Stimulated activated CD8-positive, alpha-beta memory T cell treated with anti-CD3 and anti-CD28 coated beads, Interleukin-12 subunit alpha, Interleukin-12 subunit beta, amount 100 ng/mL, for 1 hour (primary cell): ENCODE measurements at places on chromosomes 3 and 15.
A peak's percentile ranks its signal among the peaks of the same experiment; 100 is the strongest.

DNA sequence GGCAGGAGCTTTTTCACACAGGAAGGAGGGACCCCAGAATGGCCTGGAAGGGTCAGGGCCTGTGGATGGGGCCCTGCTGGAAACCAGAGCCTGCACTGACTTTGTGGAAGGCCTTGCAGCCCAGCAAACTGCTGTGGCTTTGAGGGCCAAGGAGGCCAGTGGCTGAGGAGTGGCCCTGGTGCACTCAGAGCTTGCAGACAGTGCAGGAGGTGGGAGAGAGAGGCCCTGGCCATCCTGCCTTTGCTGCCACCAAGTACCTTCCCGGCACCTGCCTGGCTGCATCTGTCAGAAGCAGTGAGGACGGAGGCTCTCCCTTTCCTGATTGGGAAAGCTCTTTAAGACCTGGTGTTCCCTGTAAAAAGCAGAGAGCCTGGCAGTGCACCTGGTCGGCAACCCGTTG is 6.4 kb downstream of the PSTPIP1 start:
- no peak for DNase-seq

DNA sequence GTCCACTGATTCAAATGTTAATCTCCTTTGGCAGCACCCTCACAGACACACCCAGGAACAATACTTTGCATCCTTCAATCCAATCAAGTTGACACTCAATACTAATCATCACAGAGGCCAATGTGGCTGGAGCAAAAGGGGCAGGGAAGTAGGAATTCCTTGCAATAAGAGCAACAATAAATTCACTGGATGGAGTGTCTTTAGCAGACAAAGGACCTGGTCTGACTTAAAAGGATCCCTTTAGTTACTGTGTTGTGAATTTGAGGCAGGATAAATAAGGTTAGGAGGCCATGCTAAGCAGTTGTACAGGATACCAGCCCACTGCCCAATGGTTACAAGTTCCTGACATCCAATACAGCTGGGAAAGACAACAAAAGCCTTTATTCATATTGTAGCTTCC is 12.3 kb upstream of the GFM1 start:
- DNase-seq, result no peak

- no peak for DNase-seq
Measured at GRCh38 chr15:48823237-48823636, 12.4 kb upstream of the CEP152 start.

DNA sequence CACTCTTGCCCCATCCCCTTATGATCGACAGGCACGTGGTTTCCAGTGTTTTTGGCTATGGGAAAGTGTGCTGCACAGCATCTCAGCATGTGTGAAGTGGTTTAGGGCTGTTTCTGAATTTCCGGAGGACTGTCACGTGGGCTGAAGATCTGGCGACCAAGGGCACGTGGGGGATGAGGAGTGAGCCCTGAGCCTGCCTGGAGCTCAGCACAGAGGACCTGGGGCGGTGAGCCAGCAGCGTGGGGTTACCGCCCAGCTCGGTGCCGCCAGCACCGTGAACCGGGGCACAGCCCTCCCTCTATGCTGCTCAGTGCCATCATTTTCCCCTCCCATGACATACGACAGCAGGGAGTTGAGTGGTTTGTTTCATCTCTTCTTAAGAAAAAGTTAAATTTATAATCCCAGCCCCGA is 150.2 kb downstream of the DNAJB8 start:
- DNase-seq, result peak; percentile 44

DNA sequence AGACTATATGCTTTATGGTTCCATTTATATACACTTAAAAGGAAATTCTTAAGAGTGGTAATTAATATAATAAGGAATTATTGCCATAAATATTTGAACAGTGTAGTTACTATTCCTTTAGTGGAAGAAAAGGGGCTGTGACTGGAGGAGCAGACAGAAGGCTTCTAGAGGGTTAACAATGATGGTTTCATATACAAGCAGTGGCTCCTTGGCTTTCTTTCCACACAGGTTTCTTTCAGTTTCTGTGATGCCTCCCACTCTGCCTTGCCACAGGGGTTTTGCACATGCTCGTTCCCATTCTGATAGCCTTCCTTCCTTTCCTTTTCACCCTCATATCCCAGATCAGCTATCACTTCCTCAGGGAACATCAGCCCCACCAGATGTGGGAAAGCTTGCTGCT is 108.8 kb upstream of the LYSMD4 start:
- DNase-seq, result no peak

DNA sequence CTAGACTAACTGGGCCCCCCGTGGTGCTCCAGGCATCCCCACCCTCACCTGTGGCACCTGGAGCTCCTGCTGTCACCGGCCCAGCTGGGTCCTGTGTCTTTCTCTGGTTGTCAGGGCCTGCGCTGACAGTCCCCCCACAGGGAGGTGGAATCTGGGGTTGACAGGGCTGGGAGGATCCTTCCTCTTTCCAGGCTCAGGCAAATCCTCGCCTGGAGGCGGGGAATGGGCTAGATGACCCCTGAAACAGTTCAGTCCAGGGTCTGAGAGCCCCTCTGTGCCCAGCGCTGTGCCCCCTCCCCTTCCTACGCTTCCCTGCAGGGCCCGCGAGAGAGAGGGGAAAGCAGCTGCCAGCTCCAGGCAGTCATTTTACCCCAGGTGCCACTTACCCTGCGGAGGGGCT is 50.1 kb upstream of the MCF2L2 start:
- no peak for DNase-seq

DNA sequence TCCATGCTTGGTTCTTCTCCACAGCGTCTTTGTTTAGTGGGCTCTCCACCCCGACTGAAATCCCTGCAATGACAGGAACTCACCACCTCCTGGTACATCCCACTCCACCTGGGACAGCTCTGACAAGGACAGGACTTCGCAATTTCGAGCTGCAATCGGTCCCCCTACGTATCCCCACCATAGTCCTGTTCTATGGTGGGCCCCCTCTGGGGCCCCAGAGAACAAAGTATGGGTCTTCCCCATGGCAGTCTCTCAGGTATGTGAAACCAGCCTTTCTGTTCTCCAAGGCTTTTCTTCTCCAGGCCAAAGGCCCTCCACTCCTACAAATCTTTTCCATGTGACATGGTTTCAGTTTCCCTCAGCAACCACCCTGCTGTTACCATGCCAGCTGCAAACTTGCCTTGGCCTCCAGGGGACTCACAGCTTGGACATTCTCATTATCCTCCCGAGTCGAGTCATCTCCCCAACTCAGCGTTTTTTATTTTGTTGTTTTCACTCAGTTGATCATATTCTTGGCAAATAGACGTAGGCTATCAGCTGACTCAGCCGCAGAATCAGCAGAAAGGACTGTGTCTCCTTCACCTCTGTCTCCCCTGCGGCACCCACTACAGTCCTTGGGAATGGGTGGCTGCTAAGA is 233.3 kb downstream of the OPA1 start:
- DNase-seq, result no peak

DNA sequence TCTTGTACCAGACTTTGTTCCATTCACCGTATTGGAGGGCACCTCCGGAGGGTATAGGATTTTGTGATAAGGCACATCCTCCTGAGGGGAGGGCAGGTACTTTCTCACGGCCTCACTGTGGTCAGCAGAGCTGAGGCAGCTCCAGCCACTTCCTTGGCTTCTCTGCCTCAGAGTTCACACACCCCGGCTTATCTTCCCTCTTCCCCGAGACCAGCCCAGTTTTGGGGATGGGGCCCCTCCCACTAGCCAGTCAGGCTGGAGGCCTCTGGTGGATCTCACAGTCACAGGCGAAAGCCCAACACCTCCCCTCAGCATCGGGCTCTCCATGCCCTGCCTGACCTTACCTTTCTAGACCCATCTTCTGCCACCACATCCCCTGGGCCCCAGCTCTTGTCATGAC is 316.2 kb upstream of the CTDSPL start:
- DNase-seq, result no peak

- DNase-seq, result no peak
Measured at GRCh38 chr15:25368850-25369249, 70.0 kb downstream of the UBE3A start.

DNA sequence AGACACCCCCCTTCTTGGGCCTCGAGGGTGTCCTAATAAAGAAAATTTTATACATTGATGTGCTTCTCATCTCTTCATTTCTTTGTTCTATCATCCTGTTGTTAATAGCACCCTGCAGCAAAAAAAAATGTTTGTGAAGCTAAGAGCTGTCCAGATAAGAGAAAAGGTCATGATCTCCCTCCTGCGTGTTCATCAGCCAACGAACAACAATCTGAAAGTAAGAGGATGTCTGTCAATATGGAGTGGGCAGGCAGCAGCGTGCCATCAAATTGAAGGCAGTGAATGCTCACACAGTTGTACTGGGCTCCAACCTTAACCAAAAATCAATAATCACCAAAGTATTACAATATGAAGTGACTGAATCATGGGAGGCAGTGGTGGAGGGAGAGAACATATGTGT is 418.6 kb upstream of the ONECUT1 start:
- no peak for DNase-seq

DNA sequence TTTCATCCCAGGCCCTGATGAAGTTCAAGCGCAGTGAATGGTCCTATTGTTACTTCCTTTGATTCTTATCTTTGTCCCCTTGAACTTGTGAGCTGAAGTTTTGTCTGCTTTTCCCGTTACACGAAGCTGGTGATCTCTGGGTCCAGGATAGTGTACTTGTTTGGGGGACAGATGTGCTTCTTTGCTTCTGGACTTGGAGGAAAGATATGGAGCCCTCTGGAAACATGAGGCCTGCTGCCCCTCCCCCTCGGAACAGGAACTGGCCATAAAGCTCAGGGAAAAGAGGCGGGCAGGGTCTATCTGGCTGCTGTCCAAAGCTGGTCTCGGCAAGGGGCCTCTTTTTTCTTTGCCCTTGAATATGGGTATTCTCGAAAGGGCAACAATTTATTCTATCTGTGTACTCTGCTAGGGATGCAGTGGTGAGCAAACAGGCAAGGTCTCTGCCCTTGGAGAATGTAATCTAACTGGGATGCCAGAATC is 47.6 kb downstream of the IDH2 start:
- DNase-seq, result no peak

- DNase-seq, result no peak
Measured at GRCh38 chr3:53998980-53999379, 107.3 kb upstream of the SELENOK start.

DNA sequence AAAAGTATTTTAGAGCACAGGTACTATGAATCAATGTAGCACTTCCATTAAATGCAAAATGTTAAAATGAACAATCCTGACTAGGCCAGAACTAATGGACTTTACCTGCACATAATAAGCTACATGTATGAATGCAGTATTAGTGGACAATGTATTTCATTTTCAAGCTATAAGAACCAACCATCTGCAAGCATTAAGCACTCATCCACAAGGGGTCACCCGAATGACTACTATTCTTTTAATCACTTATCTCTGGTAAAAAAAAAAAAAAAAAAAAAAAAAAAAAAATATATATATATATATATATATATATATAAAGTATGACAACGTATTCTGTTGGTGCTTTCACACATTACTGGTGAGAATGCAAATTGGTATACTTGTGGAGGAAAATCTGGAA is 7.2 kb downstream of the HERC1 start:
- no peak for DNase-seq

GRCh38 chr15:40892447-40893012 is 1.7 kb upstream of the VPS18 start:
- no peak for DNase-seq

DNA sequence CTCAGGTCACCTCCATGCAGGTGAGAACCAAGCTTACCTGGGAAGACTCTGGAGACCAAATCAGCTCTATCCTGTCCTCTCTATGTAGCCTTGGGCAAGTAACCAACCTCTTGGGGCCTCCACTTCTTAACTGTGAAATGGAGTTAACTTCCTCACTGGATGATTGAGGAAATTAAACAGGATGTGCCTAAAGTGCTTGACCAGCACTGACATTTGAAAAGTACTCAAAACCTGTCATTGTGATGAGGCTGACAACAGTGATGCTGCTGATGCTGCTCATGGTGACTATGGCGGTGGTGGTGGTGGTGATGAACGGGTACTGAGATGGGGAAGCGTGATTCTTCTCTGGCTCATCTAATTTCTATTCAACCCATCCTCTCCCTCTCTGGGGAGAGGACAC is 22.3 kb downstream of the VIPR1 start:
- no peak for DNase-seq
